Left ventricle myocardium inferior (tissue), 1 donor: ENCODE measurements at places on chromosomes 7 and 10. TPM values are rescaled to one million over a fixed set of nuclear protein-coding genes. Genes with fewer than 3 reads are reported as not detected.

The PITX3 gene
- total RNA-seq: 0.85 TPM

The PRLHR gene
- total RNA-seq: not detected

The MKX gene
- 0.22 TPM for total RNA-seq

The ABCB4 gene
- total RNA-seq: 4.2 TPM

The LIPN gene
- total RNA-seq: not detected

The DRGX gene
- not detected for total RNA-seq

The CDC14C gene
- not detected for total RNA-seq

The SPDYE9 gene
- not detected for total RNA-seq

The INA gene
- not detected for total RNA-seq

The CALN1 gene
- total RNA-seq: not detected
